NCI-H2171 (cell line): ENCODE measurements at places on chromosomes 11 and 22.
A peak's percentile ranks its signal among the peaks of the same experiment; 100 is the strongest.

DNA sequence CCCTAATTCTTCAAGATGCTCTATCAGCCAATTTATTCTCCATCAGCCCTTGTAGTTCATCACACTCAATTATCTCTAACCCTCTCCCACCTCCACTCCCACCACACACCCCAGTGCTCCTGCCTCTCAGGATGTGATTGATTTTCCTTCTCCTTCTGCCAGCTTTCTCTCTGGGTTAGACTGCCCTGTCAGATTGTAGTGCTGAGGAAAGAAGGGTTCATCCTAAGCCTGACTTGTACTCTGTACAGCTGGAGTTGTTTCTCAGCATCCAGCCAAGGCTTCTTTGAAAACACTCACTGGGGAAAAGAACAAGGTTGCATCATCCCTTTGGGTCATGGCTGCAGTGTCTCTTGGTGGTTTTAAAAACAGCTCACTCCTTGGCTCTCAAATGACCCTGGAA is 61.2 kb downstream of the CECR2 start:
- no peak for DNase-seq

DNA sequence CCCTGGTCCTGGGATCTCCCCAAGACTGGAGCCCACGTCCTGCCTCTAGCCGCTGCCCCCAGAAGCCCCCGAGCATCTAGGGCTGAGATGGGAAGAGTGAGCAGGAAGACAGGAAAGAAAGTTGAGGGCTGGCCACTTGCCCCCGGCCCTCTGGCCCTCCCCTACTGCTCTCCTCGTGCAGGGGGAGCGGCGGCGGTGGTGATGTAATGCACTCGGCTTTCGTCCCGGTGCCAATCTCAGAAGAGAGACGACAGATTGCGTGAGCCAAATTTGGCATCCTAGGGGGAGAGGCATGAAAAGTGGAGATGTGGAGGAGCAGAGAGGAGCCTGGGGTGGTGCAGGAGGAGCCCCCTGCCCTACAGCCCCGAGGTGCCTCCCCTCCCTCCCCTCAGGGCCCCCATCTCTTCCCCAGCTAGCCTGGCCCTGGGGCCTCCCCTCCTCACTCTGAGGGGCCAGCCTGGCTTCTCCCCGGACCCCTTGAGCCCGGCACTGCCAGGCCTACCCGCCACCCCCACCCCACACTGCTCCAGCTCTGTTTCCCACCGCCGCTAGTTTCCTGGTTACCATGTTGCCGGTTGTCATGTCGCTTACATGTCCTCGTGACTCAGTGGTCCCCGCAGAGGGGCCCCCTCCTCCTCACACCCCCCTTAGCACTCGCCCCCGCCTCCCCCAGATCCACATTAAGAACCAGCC is 2.5 kb downstream of the KCNJ4 start:
- peak; percentile 83 for DNase-seq

DNA sequence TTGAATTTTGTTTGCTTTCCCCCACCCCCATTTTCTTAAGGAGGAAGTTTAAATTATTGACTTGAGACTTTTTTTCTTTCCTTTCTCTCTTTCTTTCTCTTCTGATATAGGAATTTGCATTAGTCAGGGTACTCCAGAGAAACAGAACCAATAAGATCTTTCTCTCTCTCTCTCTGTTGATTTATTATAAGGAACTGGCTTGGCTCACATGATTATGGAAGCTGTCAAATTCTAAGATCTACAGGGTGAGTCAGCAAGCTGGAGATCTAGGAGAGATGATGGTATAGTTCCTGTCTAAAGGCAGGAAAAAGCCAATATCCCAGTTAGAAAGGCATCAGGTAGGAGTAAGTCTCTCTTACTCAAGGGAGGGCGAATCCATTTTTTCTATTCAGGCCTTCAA is 64.0 kb downstream of the CCDC81 start:
- DNase-seq: no peak

- DNase-seq: no peak
Measured at GRCh38 chr11:92556431-92556830, 331.8 kb downstream of the FAT3 start.

- DNase-seq: no peak
Measured at GRCh38 chr22:26068571-26068970, 100.7 kb upstream of the SEZ6L start.

- no peak for DNase-seq
Measured at GRCh38 chr22:39292561-39293074, 26.8 kb downstream of the RPL3 start.

DNA sequence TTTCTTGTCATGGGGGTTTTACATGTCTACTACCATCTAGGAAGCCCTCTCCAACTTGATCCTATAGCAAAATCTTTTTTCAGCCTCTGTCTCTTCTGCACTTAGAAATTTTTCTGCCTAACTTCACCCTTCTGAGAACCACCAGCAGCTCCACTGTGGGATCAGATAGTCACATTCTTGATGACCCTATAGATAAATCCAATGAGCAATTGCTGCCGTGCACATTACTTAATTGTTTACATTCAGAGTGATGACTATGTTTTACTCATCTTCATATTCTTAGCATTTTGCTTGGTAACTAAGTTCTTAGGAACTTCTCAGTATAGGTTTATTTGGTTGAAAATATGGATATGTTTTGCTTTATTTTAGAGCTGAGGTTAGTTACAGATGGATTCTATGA is 12.4 kb upstream of the ETS1 start:
- DNase-seq: no peak

DNA sequence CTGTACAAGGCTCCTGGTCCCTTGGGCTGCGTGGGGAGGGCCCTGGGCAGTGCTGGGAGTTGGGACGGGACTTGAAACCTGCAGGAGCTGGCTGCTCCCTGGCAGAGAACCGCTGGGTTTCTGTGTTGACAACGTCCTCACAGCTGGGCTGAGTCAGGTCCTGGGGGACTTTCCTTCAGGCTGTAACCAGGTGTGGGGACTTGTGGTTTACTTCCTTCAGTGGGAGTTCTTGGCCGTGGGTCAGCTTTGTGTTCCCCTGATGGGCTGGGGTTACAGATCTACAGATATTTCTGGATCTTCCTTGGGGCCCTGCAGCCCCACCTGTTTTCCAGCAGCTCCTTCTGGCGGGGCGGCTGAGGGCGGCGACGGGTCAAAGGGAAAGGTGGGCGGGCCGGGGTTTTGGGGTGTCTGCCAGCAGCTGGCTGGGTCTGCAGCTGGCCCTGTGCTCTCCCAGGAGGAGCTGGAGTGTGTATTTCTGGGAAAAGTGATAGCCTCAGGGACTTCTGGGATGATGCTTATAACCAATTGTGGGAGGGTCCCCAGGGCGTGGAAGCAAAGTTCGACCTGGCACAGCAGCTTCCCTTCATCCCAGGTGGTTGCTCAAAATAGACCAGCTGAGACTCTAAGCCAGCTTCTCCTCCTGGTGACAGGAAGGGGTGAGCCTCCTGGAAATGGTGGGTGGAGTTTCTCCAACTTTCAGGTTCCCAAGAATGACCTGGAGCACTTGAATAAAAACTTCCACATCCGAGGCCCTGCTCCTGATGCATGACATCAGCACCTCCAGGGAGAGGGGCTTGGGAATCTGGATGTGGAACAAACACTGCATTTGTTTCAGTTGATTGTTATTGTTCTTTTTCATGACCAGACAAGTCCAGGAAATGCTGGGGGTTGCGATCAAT is 19.1 kb downstream of the ST14 start:
- DNase-seq: no peak

DNA sequence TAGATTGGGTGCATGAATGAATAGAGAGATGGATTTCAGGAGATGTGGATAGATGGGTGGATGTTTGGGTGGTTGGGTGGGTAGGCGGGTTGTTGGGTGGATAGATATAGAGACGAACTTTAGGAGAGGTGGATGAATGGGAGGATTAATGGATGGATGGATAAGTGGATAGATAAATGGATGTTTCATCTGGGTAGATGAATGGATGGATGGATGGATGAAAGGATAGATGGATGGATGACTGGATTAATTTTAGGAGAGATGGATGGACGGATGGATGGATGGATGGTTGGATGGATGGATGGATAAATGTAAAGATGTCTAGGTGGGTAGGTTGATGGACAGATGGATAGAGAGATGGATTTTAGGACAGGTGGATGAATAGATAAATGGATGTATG is 511.3 kb downstream of the MIAT start:
- no peak for DNase-seq

DNA sequence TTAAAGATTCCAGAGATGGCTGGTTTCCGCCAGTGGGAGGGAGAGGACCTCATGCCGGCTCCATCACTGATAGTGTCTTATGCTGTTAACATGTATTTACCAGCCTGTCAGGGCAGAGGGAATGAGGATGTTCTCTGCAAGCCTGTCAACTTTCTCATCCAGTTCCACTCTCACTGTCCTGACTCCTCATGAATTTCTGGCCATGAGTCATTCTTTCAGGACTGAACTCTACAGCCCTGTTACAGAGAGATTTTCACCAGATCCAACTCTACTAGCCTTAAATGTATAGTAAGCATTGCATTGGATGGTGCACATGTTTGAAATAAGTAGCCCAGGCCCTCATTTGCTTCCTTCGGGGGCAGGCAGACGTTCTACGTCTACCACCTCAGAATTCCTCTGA is 387.7 kb downstream of the TMEM135 start:
- DNase-seq: no peak

DNA sequence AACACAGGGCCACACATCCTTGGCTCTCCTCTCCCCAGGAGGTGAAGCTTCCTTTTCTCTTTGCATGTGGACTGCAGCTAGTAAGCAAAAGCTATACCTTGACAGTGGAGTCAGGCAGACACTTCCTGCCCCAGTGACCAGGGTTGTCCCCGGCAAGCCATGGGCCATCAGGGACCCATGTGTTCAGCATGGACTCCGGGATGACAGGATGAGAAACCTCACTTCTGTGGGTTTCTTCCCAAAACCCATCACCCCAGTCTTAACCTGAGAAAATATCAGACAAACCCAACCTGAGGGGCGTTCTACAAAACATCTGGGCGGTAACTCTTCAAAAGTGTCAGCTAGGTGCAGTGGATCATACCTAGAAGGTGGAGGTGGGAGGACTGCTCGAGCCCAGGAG is 40.2 kb downstream of the GNB1L start:
- no peak for DNase-seq

- peak; percentile 70 for DNase-seq
Measured at GRCh38 chr22:29136782-29137700, 64.2 kb downstream of the KREMEN1 start.

- DNase-seq: no peak
Measured at GRCh38 chr22:50455201-50455600, 19.6 kb downstream of the SBF1 start.

GRCh38 chr11:95301474-95301873 is 70.5 kb upstream of the SESN3 start:
- peak; percentile 9 for DNase-seq

DNA sequence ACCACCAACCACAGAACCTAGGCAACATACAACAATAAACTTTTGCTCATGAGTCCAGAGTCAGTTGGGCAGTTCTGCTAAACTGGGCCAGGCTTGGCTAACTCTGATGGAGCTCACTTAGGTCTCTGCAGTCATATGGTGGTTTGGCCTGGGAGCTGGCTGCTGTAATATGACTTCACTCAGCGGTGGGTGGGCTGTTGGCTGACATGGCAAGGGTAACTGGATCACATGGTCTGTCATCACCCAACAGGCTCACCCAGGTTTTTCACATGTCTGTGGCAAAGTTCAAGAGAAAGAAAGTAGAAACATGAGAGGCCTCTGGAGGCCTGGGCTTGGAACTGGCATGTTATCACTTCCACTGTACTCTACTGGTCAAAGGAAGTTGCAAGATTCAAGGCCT is 43.2 kb upstream of the CLMP start:
- no peak for DNase-seq

- DNase-seq: no peak
Measured at GRCh38 chr11:7527029-7527428, 13.2 kb downstream of the PPFIBP2 start.

DNA sequence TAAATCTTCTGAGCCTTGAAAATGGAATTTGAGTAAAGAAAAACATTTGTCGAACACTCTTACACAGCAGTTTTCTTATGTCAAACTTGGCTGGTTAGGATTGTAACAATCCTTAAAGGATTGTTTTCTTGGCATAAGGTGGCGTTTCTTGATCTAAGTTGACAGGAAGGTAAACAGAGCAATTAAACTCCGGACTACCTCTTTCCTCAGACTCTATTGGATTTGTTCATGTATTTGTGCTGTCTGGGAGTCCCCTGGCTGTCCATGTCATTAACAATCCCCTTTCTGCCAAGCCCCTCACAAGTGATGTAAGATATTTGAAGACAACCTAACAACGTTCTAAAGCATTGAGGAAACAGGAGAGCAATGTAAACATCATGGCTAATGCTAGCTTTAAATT is 222.5 kb upstream of the SNX19 start:
- DNase-seq: no peak

GRCh38 chr11:63874511-63874910 is 35.6 kb downstream of the MARK2 start:
- no peak for DNase-seq

GRCh38 chr11:94754335-94754734 is 13.8 kb upstream of the AMOTL1 start:
- DNase-seq: no peak

DNA sequence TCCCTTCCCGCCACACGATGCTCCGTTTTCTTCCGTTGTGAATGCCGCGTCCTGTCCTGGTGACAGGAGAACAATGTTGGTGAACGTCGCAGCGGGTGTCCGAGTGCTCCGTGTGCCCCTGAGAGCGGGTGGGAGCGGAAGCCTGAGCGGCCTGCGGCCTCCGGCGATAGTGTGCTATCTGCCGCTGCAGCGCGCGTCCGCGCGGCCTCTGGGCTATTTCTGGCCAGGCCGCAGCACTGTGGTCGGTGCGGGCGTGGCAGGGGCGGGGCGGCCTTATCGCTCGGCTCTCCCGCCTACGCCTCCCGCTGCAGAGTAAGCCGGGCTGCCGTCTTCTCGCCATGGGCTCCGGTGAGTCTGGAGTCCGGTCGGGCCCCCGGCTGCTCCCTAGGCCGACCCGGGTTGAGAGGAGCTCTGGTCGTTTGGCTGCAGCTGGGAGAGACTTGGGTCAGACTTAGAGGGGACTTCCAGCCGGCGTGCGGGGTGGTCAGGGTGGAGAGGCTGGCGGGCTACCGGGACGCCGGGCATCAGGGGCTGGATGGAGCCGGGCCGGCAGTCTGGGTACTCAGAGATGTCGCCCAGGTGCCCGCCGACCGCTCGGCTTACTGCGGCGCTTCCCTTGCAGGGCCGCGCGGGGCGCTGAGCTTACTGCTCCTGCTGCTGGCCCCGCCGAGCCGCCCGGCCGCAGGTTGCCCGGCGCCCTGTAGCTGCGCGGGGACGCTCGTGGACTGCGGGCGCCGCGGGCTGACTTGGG is at the start of gene GP1BB:
GP1BB (plus strand) TSS at position 308 of the 751 bp plus-strand sequence; CDS start at position 339, 31 bp downstream.
- DNase-seq: no peak

DNA sequence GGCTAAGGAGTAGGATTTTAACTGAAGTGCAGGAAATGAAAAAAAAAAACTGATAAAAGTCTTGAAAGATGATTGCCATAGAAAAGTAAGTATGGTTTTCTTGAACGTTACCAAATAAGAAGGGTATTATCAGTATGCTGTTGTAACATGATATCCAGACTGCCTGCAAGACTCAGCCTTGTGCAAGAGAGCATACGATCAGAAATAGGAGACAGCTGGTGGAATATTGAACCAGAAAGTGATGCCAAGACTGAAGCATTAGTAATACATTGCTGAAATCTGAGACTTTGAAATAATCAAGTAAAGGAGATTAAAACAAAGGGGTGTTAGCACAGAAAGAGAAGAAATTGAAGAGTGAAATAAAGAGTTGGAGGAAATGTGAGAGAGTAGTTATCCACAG is 452.7 kb upstream of the CNTN5 start:
- peak; percentile 88 for DNase-seq

- DNase-seq: no peak
Measured at GRCh38 chr11:34514597-34514996, 1.0 kb upstream of the ELF5 start.
